ENCODE measurements at places on chromosomes 2 and 18. TPM values are rescaled to one million over a fixed set of nuclear protein-coding genes. Genes with fewer than 3 reads are reported as not detected.

Gene SNED1
- 0.83 TPM for total RNA-seq

Gene TBR1
- total RNA-seq, result 0.07 TPM

Gene STAM2
- total RNA-seq, result 10.6 TPM

Gene GCKR
- total RNA-seq, result not detected

Gene PPP1R1C
- 0.86 TPM for total RNA-seq

Gene NAT8
- total RNA-seq, result not detected

Gene MTCL1
- 55.6 TPM for total RNA-seq

Gene PAX8
- total RNA-seq, result 0.97 TPM

Gene DHRS9
- total RNA-seq, result 4.4 TPM

Gene CTAGE1
- not detected for total RNA-seq

Gene FBXO36
- total RNA-seq, result 0.87 TPM

Gene STON1
- 0.39 TPM for total RNA-seq

Gene CTLA4
- total RNA-seq, result not detected

Gene ZAP70
- 0.12 TPM for total RNA-seq

Gene RAX
- not detected for total RNA-seq

Gene MAB21L4
- total RNA-seq, result 0.22 TPM

Gene ANKRD30BL
- total RNA-seq, result not detected

Gene ALLC
- total RNA-seq, result not detected

Gene PDE1A
- total RNA-seq, result 0.31 TPM

Gene LRP2
- 0.02 TPM for total RNA-seq

Gene SKA1
- total RNA-seq, result 10.9 TPM

Gene PAPOLG
- total RNA-seq, result 8.9 TPM

Gene CRIM1
- total RNA-seq, result 157 TPM

Gene SPATA3
- not detected for total RNA-seq

Gene GALNT14
- total RNA-seq, result 44.6 TPM

Gene B3GNT7
- 2.3 TPM for total RNA-seq

Gene C2orf15
- total RNA-seq, result 0.46 TPM

Gene ANKRD23
- total RNA-seq, result 1.2 TPM

Gene ZNF804A
- not detected for total RNA-seq

Gene CAPN14
- total RNA-seq, result 0.05 TPM

Gene STAT4
- 3.6 TPM for total RNA-seq

Gene DYSF
- total RNA-seq, result 0.56 TPM

Gene CNTNAP5
- not detected for total RNA-seq

Gene YWHAQ
- total RNA-seq, result 997 TPM

Data from A549 treated with Hydrocortisone at 1 μM for 4 hours (cell line).